Activated B cell treated with CpG ODN at 0.5 μM for 24 hours (primary cell): ENCODE measurements at places on chromosomes 1 and 21. TPM values are rescaled to one million over a fixed set of nuclear protein-coding genes. Genes with fewer than 3 reads are reported as not detected.

Gene LYPD8
- total RNA-seq, result not detected in 2 replicates

Gene LMX1A
- total RNA-seq, result not detected in 2 replicates

Gene CEP170
- total RNA-seq, result 74.3 and 91.9 TPM in 2 replicates

Gene SIPA1L2
- total RNA-seq, result 0.13 and 0.20 TPM in 2 replicates

Gene ARHGAP30
- 154 and 158 TPM in 2 replicates for total RNA-seq

Gene NUDT4B
- 1.9 and 3.4 TPM in 2 replicates for total RNA-seq

Gene KCNN3
- 0.44 and 1.1 TPM in 2 replicates for total RNA-seq

Gene MASP2
- not detected in 2 replicates for total RNA-seq

Gene IL12RB2
- total RNA-seq, result 0.98 and 1.1 TPM in 2 replicates

Gene S1PR1
- 77.7 and 85.2 TPM in 2 replicates for total RNA-seq

Gene OLFML3
- 0.27 and 0.29 TPM in 2 replicates for total RNA-seq
